ENCODE measurements at places on chromosomes 16 and 17.

GRCh38 chr17:55783684-55784245, 32.9 kb downstream of the PCTP start:
- DNase-seq = no peak

GRCh38 chr16:71917900-71918299, 22.6 kb downstream of the IST1 start:
- DNase-seq = no peak

DNA sequence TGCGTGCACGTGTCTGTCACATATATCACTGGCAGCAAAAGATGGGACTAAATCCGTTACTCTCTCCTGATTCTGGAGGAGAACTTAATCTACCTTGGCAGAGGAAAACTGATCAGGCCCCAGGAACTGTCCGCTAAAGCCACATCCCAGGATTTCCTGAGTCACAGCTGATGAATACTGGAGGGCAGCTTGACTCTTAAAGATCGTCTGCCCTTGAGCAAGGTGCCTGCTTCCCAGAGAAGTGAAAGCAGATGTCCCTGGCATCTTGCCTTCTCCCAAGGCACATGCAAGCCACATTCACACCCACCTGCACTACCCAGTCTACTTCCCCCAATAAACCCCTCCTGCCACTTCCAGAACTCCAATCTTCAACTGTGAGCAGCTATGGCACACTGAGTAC, 99.8 kb downstream of the CPPED1 start:
- DNase-seq = peak; percentile 22

DNA sequence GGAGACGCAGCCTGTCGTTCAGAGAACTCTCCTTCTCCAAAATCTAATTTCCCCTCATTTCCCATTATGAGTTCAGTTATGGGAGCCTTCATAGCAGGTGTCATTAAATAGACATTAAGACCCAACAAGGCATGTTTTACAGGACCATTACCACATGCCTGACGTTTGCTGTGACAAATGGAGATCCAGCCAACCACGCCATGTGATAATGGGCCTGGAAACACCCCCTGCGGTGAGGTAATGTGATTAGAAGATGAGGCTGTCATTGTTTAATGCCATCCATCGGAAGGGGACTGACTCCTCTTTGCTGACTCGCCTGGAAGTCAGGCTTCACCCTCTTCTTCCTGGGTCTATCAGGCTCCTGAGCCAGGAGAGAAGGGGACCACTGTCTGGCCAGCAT, 76.9 kb downstream of the WSCD1 start:
- no peak for DNase-seq

- no peak for DNase-seq
These were observed 6.3 kb upstream of the ABAT start for GRCh38 chr16:8668113-8668512.

- no peak for DNase-seq
These were observed 7.5 kb upstream of the CCL1 start for GRCh38 chr17:34370376-34370996.

DNA sequence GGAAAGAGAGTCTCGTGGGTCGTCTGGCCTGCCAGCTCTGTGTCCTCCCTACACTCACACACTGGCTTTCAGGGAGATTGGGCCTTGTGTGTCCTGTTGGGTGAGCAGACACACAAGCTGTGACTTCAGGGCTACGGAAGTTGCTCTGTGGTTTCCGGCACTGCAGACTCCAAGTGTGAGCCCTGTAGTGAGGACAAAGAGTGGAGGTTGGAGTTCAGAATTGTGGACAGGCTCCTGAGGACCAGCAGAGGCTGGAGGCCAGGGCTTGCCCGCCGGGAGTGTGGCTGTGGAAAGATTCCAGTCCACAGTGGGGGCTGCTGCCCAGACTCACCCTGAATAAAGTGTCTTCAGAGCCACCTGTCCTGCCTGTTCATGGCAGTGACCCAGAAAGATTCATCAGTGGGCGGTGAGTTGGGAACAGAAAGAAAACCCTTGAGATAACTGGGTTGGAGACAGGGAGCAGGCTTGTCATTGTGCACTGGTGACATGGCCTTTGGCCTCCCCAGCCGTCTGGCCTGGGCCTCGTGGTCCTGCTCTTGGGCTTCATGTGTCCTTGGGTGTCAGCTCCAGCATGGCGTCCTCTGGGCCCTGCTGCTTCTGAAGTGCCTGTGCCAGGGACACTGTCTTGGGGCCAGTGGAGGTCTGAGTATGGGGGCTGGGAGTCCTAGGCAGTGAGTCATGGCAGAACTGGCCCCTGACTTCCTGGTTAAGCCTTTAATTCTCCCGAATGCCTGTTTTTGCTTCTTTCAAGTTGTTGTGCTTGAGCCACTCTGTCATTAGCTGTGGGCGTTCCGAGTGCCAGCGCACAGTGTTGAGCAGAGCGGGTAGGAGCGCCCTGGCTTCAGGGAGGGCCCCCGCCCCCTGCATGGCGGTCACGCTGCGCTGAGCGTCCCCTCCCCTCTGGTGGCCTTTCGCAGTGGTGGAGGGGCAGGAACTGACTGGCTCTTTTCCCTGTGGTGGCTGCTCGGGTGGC, 19.9 kb upstream of the ZNF750 start:
- no peak for DNase-seq

- no peak for DNase-seq
These were observed 9.3 kb upstream of the RNF135 start for GRCh38 chr17:30961209-30962188.

GRCh38 chr16:20247076-20247475, 80.2 kb downstream of the GP2 start:
- no peak for DNase-seq

GRCh38 chr16:82063456-82064082, 28.5 kb downstream of the HSD17B2 start:
- DNase-seq = no peak

GRCh38 chr17:8494021-8494420, 58.3 kb downstream of the NDEL1 start:
- no peak for DNase-seq

DNA sequence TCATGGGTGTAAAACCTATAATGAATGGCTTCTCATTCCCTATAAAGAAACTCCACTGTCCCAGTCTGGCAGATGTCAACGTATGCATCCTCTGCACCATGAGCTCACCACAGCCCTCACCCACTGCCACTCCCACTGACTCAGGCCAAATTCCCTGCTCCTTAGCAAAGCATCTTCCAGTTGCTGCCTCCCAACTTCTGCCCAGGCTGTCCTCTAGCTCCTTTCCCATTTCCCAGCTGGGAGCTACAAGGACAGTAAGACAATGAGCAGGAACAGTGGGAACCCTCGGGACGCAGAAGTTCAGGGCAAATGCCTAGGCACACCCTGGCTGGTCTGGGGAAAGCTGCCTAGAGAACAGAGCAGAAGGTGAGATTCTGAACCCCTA, 9.1 kb upstream of the THAP11 start:
- peak; percentile 57 for DNase-seq

- DNase-seq = no peak
These were observed 31.9 kb upstream of the CPNE2 start for GRCh38 chr16:57060323-57061083.

DNA sequence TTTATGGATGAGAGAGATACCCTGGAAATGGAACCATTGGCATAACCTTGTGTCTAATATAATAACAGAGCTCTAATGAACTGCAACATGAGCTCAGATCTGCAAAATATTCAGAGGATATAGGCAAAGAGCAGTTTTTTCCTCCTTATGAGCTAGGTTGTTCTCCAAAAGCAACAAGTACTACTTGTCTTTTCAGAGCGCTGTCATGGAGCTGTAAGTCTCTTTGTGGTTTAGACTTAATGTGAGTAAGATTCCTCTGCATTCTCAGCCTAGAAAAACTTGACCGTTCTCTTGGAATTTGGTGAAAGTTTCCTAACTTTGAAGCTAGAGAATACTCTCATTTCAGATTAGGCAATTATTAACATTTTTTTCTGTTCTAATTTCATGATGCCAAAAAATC, 85.2 kb downstream of the FTO start:
- no peak for DNase-seq

DNA sequence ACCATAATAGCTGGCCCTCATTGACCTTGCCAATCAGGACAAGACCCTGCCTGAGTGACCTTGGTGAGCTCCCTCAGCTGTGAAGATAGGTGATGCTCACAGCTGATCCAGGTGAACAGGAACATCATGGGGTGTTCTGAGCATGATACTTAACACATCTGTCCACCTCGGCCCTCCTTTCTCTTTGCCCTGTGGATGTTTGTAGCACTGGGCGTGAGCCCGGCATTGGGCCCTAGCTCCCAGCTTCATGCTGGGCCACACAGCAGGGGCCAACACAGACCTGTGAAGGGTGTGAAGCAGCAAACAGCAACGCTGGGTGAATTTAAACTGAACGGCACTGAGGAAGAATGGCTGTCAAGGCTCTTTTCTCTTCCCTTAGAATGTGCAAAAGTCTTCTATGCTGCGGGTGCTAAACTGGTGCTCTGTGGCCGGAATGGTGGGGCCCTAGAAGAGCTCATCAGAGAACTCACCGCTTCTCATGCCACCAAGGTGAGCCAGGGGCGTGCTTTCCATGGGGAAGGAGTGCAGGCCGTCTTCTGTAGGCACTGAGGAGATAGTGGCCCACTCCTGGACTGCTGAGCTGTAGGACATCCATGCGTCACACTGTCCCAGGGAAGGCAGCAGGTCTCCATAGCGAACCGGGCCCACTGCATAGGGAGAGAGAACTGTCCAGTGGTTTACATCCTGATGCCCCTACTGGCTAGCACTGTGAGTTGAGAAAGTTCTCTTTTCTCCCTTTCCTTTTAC, 35.9 kb downstream of the TMEM11 start:
- DNase-seq = no peak

DNA sequence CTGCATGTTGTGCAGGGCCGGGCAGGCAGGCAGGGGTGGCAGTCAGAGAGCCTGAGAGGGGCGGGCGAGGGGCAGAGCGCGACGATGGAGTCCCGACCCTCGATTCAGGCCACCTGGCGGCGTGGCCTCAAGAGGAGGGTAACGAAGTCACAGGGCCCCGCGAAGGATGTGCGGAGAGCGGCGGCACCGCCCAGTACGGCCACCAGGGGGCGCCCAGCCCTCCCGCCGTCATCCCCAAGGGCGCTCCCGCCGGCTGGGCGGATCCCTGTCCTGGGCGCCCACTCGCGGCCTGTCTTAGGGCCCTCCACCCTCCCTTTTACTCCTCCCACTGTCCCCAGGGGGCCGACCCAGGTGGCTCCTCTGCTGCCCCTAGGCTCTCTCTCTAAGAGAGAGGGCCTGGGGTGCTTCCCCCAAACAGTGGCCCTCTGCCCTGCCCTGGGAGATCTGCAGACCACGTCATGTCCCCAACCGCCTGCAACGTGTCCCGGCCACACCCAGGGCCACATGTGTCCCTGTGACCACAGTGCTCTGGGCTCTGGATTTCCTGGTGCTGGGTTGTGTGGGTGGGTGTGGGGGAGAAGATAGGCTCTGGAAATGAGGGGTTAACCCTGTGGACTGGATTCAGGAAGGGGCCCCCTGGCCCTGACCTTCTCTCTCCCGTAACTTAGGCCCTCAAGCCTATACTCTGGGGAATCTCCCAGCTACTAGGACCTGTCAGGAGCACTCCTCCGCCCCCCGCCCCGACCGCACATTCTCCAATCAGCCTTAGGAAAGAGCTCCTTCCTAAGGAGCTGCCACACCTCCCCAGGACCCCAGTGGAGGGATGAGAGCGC, 5.9 kb downstream of the DPEP2 start:
- DNase-seq = no peak

GRCh38 chr16:70440009-70440692, 1.3 kb upstream of the ST3GAL2 start:
- DNase-seq = no peak

- DNase-seq = no peak
These were observed 34.8 kb downstream of the CMTM3 start for GRCh38 chr16:66639091-66639885.

DNA sequence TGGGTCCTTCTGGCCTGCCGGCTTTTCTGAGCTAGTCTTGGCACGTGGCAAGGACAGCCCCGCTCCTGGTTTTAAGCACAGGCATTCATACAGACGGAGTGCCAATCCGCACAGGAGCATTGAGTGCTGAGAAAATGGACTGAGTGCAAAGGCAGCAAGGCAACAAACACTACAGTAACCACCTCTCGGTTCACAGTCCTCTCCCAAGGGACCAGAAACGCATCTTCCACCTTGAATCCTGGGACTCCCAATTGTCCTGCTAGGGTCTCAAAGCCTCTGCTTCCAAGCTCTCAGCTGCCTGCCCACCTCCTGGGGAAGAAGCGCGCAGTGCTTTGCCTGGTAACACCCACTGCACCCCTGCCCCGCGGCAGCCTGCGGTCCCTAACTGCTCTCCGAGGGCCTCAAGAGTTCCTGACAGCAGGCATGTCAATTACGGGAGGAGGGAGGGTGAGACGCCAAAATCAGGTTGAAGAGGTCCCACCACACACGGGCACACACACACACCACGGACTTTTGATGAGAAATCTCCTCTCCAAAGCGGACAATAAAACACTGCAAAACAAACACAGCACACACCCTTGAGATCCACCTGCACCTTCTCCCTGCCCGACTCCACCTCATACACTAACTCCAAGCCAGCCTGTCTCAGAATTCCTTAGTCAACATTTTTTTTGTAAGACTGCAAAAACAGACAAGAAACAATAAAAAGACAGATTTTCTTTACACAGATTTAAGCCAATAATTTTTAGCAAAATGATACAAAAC, 15.0 kb downstream of the SLC16A3 start:
- no peak for DNase-seq

- no peak for DNase-seq
These were observed 339.2 kb downstream of the WWOX start for GRCh38 chr16:78438632-78439031.

- DNase-seq = no peak
These were observed 5.4 kb downstream of the CD2BP2 start for GRCh38 chr16:30349675-30350074.

DNA sequence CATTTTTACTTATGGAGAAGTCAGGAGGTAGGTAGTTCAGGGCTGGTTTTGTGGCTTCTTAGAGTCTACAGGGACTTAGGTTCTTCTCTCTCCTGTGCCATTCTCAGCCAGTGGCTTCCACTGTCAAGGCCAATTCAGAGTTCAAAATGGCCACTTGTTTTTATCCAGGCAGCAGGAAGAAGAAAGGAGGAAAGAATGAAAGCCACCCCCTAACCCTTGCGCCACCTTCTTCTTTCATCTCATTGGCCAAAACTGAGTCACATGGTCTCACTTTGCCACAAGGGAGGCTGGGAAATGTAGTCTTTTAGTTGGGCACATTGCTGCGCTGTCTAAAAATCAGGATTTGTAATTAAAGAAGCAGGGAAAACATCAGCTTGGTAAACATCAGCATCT, 60.8 kb upstream of the MED9 start:
- DNase-seq = no peak

- DNase-seq = peak; percentile 78
These were observed at the start of gene PAM16 for GRCh38 chr16:4350787-4351659. Gene PAM16 (minus strand): TSS chr16:4351321. CDS start chr16:4351234, 87 bp downstream.

GRCh38 chr16:27929818-27930217, 133.7 kb downstream of the GSG1L start:
- DNase-seq = no peak

GRCh38 chr16:70255574-70255973, 3.8 kb upstream of the EXOSC6 start:
- DNase-seq = no peak
